ENCODE measurements at places on chromosomes 7 and 10.

GRCh38 chr10:132309471-132309865 lies 1.7 kb upstream of the STK32C start:
- DNase-seq, result no peak

GRCh38 chr7:38178695-38179344 lies 775 bp downstream of the STARD3NL start:
- DNase-seq, result no peak

DNA sequence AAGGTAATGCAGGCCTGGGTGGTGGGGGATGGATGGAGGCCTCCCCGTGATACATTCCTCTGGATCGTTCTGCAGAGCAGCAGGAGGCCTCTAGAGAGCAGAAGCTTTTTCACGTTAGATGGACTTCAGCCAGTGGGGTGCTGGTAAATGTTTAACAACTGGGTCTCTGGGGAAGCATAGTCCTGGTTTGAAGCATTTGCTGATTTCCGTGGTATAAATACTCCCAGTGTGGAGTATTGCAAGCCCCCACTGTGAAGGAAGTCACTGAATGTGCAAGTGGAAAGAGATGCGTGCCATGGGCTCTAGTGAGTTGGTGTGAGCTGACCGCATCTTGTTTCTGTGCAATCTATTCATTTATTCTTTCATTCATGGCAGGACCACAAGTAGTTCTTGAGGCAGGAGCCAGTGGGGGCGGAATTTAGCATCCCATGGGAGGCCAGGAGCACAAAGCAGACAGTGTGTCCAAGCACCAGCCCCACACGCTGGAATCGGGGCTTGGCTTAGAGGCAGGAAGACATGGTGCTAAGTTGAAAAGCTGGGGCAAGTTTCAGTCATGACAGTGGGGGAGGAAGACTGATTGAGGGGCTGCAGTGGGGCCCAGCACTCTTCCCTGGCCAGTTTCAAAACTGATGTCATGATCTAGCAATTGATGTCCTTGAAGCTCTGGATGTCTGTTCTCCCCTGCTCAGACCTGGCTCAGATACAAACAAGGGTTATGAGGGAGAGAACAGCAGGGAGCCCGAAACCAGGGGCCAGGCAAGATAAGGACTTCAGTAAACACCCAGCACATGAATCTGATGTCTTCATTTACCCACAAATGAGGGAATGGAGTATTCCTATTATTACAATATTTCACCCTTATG lies 280.9 kb upstream of the LYZL1 start:
- DNase-seq, result no peak

DNA sequence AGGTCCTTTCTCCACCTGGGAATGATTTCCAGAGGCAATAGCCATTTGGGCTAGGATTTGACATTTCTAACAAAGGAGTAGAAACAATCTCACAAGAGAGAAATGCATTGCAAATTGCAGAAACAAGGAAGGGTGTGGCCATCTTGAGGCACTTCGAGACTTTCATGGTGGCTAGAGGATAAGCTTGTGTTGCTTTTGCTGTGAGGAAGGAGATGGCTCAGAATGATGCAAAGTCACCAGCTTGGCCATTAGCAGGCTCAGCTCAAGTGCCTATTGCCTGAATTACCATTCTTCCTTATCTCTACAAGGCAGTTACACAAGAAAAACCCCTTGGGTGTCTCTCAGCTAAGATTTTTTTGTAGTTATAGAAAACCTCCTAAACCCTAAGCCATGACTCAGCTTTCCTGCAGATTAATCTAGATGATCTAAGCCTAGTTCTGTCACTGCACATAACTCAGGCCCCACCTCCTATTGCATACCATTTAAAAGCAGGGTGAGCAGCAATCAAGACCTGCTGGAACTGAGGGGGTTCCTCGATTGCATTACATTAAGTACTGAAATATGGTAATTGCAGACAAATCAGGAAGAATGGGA lies 683.1 kb downstream of the NRG3 start:
- no peak for DNase-seq

DNA sequence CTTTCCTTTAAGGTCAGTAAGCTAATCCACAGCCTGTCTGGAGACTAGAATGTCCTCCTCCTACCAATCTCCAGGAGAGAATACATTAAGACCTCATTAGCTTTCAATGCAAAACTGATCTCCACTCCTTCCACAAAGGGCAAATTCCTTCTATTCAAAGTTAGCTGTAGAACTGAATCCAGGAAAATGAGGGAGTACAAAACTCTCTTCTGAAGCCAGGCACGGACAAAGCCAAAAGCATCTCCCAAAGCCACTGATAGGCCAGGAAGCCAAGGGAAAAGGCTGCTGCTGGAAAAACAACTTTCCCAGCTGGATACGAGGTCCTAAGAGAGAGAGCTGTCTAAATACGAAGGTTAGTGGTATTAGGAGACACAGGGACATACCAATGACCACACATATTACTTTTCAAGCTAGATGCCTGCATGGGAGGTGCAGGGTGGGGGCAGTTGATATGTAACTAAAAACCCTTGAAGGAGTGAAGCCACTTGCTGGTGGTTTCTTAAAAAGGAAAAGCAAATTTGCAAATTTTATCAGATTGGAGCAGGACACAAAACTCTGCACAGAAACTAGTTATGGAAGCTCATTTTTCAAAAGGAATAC lies 43.6 kb downstream of the MKX start:
- DNase-seq, result no peak

DNA sequence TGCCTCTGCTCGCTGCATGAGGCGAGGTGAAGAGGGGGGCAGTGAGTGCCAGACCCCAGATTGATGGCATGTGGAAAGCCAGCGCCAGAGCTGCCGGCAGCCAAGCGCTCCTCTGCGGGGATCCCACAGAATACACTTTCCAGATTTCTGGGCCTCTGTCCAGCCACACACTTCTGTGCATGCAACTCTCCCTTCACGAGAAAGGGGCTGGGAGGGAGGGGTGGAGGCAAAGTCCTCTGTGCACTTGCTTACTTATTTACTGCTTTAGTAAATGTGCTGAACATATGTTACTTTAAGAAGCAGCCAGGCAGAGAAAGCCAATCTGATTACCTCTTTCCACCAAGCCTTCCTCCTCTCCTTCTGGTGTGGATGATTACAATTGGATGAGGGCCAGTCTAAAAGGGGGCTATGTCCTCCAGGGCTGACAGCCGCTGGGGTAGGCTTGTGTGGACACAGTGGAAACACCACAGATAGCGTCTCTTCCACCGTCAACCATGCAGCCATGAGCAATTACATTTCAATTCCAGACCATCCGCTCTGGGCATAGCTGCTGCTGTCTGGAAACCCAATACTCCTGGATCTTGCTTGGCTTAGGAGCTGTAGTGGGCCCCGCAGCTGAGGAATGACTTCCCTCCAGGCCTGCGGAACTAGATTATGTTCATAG lies 322.8 kb upstream of the ANKRD30A start:
- no peak for DNase-seq

DNA sequence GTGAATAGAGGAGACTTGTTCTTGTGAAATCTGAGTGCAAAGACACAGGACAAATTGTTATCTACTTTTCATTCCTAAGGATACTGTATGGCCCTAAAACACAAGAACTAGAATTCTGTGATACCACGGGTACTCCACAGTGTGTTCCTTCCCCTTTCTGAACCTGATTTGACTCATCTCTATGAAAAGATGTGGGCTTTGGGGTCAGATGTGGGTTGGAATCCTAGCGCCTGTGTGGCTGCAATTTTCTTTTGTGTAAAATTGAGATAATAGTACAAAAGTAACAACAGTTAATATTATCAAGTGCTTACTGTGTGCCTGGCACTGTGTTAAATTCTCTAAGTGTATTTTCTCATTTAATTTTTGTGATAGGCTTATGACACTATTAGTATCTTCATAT lies 8.1 kb downstream of the SRGN start:
- no peak for DNase-seq

- DNase-seq, result no peak
Measured at GRCh38 chr10:110171032-110171431, 36.4 kb upstream of the MXI1 start.

GRCh38 chr7:118304100-118304499 lies 79.6 kb downstream of the ANKRD7 start:
- DNase-seq, result no peak

- no peak for DNase-seq
Measured at GRCh38 chr10:99484626-99485581, 47.8 kb upstream of the NKX2-3 start.

DNA sequence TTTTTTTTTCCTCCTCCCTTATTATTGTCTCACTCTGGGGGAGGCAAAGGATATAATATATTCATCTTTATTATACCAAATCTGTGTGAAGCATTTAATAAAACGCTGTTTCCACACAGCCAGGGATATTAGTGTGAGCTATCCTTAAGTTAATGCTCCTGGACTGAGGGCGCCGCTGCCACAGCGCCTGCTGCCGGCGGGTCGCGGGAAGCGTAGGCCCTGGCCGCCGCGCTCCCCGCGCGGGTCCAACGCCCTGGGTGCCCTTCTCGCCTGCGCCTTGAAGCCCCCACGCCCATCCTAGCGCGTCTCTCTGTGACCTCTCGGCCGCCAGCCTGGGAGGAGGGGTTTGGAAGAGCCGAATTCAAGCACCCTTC lies 9.5 kb upstream of the LBX1 start:
- no peak for DNase-seq

GRCh38 chr7:192701-193480 lies 520 bp downstream of the FAM20C start:
- no peak for DNase-seq

- DNase-seq, result no peak
Measured at GRCh38 chr10:45408421-45409319, 34.7 kb downstream of the ALOX5 start.

GRCh38 chr10:120689777-120690529 lies 161.2 kb upstream of the WDR11 start:
- no peak for DNase-seq

DNA sequence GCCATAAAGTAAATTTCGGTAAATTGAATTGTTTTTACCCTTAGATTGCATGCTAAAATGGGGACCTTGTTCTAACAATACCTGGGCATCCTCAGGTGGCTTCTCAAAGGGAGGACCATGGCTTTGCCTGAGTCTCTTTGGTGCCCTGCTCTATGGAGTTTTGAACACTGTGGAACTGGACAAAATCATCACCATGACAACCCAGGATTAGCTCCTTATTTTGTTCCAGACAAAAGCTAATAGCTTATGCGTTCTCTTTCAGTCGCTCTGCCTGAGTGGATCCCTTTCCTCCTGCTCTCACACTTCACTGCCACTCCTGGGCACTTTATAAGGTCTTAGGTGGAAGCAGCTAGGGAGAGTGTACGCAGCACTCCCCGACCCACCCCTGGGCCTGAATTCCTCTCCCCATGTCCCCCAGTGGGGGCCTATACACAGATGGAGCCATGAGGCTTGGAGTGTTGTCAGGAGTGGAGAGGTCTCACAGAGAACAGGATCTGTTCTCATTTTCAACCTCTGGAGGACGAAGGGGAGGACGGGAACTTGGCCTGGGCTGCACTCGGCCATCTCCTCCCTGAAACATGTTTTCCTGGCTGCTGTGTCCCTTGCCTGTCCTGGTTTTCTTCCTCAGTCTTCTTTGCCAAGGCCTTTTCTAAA lies 19.0 kb downstream of the ADCYAP1R1 start:
- no peak for DNase-seq

- DNase-seq, result no peak
Measured at GRCh38 chr10:69673521-69673920, 43.5 kb downstream of the FAM241B start.

Data from cortex of kidney (tissue), 1 donor.